ENCODE measurements at places on chromosomes 16 and 17.

DNA sequence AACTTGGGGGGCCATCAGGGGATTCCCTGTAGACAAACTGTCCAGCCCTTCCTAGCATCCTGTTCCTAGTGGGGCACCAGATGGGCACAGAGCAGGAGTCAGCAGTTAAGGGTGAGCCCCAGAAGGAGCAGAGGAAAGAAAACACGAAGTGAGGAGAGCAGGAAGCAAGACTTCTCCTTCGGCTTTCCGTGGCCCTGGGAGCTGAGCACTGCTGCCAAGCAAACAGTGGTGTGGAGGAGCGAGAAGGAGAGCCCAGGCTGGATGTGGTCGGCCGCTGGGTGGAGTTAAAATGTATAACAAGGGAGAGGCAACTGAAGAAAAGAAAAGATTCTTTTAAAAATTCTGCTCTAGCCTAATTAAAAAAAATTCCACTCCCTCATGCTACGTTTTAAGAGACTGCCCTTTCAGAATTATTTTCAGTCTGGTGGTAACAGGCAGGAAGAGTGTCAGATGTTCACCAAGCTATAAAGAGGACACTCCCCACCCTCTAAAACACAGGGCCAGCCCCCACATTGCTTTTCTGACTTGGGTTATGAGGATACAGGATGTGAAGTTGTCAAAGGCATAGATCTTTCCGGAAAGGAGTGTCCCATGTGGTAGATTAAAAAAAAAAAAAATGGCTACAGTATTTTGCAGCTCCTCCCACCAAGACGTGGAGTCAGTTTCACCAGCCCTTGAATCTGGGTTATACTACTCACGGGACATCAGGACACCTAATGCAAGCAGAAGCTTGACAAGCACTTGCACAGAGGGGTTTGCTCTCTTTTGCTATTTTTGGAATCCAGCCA, 74.9 kb upstream of the ZFHX3 start:
- DNase-seq: no peak

- DNase-seq: no peak
Observed at GRCh38 chr16:66182592-66182991, 183.9 kb upstream of the CDH5 start.

- DNase-seq: no peak
Observed at GRCh38 chr16:85153656-85154091, 41.4 kb upstream of the CIBAR2 start.

DNA sequence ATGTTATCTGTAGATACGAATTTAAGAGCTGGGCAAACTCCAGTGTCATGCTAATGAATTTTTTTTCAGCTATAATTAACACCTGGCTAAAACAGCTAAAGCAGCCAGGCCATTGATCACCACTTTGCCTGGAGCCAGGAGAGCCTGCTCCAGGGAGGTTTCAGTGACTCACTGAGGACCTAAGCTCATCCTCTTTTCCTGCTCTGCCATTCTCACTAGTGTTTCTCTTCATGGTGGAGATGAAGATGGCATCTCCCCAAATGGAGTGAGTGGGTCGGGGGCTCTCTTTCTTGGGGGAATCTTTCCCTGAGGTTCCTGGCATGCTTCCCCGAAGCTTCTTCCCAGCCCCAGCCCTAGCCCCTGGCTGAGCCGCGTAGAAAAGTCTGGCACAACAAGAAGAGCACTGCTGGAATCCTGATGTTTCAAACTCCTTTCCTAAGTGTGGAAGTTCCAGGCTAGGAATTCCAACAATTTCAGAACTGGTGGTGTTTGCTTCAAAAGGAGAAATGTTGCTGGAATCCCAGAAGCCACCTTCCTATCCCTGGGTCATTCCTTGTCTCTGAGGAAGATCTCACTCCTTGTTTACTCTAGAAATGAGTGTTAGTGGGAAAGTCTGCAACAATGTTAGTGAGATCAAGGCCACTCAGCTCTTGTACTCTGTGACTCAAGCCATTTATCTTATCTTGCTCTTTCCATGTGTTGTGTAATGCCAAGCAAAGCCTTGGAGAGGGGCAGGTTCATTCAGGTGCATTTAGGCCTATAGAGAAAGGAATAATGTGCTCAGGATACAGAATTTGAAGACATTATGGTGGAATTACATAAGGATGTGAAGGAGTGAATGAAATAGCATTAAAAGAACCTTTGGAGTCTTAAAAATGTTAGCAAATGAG, 26.0 kb upstream of the B4GALNT2 start:
- DNase-seq: no peak

DNA sequence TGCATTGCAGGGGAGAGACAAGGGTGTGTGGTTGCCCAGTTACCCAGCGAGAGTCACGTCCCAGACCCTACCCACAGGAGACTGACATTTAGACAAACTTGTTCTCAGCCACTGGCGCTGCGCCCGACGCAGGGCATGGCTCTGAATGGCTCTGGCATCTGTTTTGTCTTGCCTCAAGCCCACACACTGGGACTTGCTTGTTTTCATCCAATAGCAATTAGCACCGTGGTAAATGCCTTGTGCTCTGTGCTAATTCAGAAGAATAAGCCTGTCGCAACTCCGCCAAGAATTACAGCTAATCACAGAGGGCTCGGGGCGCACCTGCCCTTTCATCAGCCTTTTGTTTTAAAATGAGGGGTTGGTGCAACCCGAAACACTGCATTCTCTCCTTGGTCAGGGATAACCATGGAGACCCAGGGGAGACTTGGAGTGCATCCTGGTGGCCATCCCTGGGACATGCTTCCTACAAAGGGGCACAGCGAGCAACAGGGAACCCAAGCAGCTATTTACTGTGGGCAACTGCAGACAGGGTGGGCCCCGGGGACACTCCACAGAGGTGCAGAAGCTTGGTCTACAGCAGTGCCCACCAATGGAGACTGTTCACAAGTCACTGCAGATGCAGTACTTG, 220.6 kb upstream of the ZFHX3 start:
- DNase-seq: no peak

DNA sequence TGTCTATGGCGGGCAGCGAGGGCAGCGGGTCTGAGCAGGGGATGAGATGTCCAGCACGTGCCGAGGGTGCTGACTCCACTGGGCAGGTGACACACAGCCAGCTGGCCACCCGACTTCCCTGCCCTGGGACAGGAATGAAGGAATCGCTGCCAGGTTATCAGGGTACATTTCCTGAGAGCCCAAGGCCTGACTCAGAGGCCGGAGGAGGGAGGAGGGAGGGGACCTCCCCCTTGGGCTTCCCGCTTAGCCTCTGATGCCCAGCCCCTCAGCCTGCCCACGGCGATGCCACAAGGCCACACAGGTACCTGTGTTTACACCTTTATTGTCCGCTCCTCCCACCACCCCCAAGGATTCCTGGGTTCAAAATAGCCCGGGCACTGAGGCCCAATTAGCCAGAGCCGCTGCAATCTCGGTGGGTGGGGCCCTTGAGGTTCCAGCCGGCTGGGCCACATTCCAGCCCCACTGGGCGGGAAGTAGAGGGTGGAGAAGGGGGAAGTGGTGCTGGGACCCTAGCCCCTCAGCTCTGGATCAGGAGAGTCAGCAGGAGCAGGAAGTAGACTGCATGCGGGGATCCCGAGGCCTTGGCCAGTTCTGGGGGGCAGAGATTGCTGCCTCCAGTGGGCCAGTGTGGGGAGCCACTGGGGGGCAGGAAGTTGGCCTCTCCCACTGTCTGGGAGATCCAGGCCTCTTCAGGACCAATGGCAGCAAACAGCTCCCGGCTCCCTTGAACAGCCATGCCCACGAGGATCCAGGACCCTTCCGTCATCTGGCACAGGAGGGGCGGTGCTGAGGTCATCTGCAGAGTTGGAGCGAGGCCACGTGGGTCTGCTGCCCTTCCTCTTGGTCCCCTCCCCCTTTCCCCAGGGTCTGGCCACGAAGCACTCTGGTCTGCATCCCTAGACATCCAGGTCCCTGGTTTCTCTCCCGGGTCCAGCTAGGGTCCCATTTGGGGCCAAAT, 3.4 kb upstream of the PRSS8 start:
- DNase-seq: no peak

DNA sequence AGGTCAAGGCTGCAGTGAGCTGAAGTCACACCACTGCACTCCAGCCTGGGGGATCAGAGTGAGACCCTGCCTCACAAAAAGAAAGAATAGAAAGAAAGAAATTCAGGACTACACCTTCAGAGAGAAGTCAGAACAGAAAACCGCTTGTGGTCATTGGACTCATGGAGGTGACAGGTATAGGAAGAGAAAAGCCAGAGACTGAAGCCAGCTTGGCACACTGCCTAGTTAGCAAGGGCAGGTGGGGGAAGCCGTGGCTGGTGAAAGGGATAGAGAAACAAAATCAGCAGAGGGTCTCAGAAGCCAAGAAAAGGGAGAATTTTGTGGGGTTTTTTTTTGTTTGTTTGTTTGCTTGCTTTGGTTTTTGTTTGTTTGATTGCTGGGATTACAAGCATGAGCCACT, 32.9 kb upstream of the SKAP1 start:
- no peak for DNase-seq

GRCh38 chr17:10061111-10061845, 137.1 kb downstream of the GAS7 start:
- DNase-seq: no peak

All from activated CD4-positive, alpha-beta T cell treated with anti-CD3 and anti-CD28 coated beads, Interleukin-2, amount 50 U/mL, for 48 hours (primary cell).